ENCODE measurements at places on chromosomes 1 and 21. TPM values are rescaled to one million over a fixed set of nuclear protein-coding genes. Genes with fewer than 3 reads are reported as not detected.

DNA sequence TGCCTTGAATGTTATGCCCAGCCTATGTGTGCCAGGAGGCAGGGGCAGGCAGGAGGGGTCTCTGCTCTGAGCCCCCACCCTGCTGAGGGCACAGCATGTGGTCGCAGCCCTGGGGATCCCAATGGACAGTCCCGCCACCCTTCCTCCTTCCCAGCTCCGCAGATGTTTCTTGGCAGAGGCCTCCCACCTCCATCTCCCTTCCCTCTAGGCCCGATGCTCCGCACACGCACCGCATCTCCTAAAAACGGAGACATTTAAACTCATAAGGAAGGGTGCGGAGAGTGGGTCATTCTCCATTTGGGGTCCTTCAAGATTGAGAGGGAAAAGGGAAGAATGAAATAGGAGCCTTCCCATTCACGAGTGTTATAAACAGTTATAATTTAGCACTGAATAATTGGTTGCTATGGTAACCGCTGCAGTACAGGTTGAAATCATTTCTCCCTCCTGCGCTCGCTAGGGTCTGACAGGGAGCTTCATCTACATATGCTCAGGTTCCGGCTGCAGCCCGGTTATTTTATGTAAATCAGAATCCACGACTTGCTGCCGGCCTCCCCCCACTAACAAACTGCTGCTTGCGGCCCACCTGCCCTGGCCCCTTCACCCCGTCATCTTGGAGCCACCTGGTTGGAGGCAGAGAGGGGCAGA lies 16.0 kb downstream of the CHD5 start:
- no peak for DNase-seq

DNA sequence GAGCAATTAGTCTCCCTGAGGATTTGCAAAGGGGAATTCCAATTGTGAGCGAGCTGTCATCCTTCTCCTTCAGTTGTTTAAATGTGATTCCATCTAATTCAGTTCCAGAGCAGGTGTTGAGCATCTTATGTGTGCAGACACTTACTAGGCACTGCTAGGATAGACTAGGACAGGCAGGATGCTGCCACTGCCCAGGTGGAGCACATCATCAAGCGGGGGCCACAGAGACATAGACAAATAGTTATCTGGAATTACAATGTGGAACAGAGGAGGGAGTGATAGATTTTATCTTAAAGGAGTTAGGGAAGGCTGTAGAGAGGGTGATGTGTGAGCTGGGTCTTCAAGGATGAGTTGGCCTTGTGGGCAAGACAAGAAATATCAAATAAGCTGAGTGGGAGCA lies 55.9 kb downstream of the CDC7 start:
- no peak for DNase-seq

DNA sequence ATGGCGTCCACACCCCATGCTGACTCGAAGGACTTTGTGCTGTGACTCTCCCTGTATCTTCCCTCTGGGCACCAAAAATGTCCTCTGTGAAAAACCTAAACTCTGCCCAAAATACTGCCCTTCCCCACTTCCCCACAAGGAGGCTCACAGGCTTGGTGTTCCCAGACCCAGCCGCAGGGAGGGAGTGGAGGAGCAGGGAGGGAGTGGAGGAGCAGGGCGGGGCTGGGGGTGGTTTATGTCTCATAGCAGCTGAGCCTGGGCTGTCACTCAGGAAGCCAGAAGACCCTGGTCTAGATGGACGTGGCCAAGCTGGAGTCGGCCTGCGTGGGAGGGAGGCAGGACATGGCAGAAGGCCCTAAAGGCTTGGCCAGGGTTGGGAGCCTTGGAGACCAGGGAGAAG lies 461.7 kb downstream of the PTPRU start:
- no peak for DNase-seq

The SYCP1 gene
- total RNA-seq, result not detected

DNA sequence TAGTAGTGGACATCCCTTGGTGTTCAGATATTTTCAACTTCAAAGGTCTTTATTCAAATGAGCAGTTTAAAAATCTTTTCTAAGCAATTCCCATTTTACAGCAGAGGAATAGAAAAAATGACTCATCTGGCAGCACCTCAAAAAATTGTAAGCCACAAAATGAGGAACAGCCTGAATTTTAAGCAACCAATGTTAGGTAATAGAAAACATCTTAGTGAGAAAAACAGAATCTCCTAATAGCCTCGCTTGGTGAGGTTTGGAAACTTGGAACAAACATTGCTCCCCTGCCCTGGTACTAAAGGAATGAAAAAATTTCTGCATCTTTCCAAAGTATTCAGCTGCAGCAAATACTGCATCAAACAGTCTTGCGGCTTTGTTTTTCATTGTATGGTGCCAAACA lies 264.4 kb downstream of the NTNG1 start:
- no peak for DNase-seq
